ENCODE measurements at places on chromosomes 13 and 19. TPM values are rescaled to one million over a fixed set of nuclear protein-coding genes. Genes with fewer than 3 reads are reported as not detected.

ZNF816 gene
- total RNA-seq, result 2.9 TPM

CLEC4M gene
- not detected for total RNA-seq

SBSN gene
- total RNA-seq, result not detected

POGLUT2 gene
- total RNA-seq, result 12.7 TPM

GRWD1 gene
- 49.4 TPM for total RNA-seq

FKRP gene
- 10.6 TPM for total RNA-seq

TBXA2R gene
- total RNA-seq, result 0.37 TPM

ZNF555 gene
- total RNA-seq, result 1.2 TPM

PCDH20 gene
- total RNA-seq, result 2.2 TPM

IRS2 gene
- 22.2 TPM for total RNA-seq

SIGLECL1 gene
- total RNA-seq, result not detected

FPR3 gene
- total RNA-seq, result not detected

GPR183 gene
- total RNA-seq, result 13.4 TPM

CACNG7 gene
- not detected for total RNA-seq

C19orf18 gene
- total RNA-seq, result not detected

TSPAN16 gene
- not detected for total RNA-seq

SIAH3 gene
- not detected for total RNA-seq

PRKCG gene
- total RNA-seq, result not detected

N4BP2L1 gene
- 33.2 TPM for total RNA-seq

A1BG gene
- 1.1 TPM for total RNA-seq

LIG1 gene
- total RNA-seq, result 16.0 TPM

KLK12 gene
- not detected for total RNA-seq

RNF17 gene
- total RNA-seq, result not detected

ZNF8 gene
- 9.0 TPM for total RNA-seq

All from stomach (tissue), 19 donors.